H9 (cell line): ENCODE measurements at places on chromosomes 1 and 21.

DNA sequence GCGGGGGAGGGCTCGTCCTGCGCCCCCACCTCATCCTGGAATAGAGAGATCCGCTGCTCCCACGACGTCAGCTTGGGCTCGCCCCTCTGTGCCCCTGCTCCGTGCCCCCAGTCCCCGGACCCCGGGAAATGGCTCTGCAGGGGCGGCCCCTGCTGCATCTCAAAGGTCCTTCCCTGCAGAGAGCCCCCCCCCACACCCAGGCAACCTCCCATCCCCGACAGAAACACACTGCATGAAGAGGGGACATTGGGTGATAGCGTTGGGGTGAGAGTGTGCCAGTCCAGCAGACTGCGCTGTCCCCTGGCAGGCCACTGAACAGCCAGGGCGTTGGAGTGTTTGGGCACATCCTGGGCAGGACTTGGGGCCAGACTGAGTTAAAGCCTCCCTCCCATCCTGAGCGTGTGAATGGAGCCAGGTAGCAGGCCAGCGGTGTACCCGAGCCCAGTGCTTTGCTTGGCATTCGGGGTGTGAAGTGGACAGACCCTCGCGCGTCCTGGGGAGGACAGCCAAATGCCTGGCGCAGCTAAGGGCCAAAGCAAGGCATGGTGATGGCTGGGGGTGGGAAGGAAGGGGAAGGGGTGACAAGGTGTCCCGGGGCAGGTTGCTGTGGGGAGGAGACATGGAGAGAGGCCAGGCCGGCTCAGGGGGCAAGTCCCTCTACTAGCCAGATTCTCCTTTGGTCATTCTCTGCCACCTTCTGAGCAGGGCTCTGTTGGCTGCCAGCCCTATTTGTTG, 633 bp upstream of the ETNK2 start:
- DNase-seq, result no peak

DNA sequence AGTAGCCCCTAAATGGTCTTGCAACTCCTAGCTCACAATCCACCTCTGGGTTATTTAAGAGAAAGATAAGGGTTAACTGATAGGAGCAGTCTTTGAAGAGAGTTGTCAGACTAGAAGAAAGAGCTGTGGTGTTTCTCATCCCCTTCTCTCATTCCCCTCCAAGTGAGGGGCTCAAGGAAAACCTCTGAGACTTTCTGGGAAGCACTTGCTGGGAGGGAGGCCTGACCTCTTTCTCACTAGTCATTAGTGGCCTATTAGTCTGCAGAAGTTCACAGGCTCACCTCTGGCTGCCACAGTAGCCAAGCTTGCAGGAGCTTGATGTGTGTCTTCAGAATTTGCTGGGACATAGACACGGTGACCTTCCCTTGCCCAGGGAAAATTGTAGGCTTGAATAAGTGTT, 6.2 kb upstream of the GPR89A start:
- no peak for DNase-seq

GRCh38 chr1:208004851-208005250, 93.9 kb upstream of the CD34 start:
- DNase-seq, result no peak

DNA sequence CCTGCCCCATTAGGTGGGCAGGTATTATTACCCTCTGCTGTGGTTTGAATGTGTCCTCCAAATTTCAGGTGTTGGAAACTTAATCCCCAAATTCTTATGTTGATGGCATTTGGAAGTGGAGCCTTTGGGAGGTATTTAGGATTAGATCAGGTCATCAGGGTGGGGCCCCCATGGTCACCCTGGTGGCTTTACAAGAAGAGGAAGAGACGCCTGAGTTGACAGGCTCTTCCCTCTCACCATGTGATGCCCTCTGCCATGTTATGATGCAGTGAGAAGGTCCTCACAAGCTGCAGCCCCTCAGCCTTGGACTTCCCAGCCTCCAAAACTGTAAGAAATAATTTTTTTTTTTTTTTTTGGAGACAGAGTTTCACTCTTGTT, 8.8 kb upstream of the THEMIS2 start:
- DNase-seq, result no peak

- peak; percentile 61 for DNase-seq
These were observed 30.8 kb downstream of the GORAB start for GRCh38 chr1:170562646-170563338.

DNA sequence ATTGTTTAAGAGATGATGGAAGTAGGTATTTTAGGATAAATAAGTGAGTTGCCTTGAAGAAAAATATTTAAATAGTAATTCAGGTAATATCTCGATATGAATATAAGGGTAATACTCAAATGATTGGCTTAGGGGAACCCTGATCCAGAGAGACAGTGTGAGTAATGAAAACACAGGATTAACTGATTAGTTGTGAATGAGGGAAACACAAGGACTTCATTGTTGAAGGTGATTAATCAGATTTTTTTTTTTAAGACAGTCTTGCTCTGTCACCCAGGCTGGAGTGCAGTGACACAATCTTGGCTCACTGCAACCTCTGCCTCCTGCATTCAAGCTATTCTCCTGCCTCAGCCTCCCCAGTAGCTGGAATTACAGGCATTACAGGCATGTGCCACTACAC, 12.7 kb downstream of the SLC25A33 start:
- no peak for DNase-seq

DNA sequence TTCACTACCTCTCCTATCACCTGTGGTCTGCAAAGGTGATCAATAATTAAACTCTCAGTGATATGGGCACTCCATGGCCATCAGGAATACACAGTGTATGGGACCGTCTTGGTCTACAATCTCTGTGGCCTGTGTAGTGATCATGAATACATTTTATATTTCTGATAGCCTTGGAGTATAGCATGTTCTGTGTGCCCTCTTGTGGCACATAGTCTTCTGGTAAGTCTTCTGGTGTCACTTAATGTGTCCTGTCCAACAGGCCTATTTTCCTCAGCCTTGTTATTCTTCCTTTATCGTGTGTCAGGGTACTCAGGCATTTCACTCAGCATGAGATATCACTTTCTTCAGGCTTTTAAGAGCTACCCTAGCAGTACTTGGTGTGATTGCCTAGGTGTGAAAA, 393.6 kb downstream of the AGBL4 start:
- no peak for DNase-seq

DNA sequence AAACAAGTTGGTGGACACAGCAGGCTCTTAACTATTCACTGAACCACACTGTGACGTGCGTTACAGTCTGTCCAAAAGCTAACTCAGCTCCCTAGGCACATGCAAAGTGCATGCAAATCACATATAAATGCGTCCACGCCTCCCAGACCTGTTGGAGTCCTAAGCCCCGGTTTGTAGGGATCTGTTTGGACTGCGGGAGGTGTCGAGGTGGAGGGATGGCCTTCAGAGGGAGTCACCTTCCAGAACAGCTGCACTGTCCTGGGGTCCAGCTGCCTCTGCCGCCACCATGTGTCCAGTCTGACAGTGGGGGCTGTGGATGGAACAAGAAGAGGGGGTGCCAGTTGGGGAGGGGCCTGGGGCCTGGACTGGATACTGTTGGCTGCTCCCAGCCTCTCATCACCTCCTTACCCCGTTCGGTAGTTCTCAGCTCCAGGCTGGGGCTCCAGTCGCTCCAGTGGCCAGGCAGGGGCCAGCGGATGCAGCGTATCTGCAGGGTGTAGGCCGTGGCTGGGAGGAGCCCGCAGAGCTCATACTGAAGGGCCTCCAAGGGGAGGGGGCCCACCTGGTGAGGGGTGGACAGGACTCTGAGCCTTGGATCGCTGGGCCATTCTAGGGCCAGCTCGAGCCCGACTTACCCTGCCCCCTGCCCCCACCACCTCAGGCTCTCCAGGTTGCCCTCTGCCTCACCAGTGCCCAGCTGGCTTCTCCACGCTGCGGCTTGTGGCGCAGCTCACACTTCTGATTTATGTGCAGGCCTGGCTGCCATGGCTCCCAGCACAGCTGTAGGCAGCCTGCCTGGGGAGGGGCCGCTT, 7.9 kb upstream of the MRPS15 start:
- no peak for DNase-seq

DNA sequence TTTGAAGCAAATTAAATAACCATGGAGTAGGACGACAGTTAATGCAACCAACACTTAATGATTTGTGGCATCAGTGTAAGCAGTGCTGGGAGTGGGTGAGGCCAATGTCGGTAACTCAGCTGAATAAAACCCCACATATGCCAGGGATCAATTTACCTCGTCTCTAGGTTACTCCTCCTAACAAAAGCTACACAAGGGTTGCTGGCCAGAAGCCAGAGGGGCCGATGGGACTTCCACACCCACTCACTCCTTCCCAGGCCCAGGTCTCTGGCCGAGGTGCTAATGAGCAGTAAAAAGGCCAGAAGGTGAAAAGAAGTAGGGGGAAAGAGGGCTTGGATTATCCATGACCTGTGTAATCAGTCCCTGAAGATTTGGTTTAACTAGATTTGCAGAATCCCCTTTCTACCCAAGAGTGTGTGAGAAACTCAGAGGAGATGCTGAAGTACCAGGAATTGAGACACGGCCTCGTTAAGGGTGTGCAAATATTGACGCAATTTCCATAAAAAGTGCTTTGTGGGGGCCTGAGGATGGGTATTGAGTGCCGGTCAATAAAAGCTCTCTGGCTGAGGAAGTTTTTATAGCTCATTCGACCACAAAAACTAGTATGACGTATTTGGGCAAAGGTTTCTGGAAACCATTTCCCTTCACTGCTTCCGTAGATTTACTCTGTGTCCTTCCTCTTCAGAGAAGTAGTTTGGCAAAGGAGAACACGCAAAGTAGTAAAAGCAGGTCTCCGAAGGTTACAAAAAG, 145.5 kb downstream of the TBX15 start:
- DNase-seq, result no peak

- DNase-seq, result no peak
These were observed 7.9 kb downstream of the LEFTY2 start for GRCh38 chr1:225933072-225933471.

DNA sequence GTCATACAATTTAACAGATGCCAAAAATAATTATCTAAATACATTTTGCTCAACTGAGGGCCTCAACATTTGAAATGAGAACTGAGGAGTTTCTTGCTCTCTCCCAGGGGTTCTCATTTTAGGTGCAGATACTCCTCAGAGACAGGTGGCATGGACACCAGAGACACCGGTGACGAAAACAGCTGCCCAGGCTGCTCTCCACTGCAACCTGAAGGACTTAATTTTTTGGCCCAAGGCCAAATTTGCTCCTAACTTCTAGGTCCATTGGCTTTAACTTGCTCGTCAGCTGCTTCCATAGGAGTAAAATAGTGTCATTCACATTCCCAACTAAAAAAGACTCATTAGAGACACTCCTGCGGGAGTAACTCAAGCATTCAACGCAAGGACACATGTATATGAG, 87.0 kb downstream of the NRIP1 start:
- DNase-seq, result no peak

GRCh38 chr1:19083081-19083480, 126.6 kb upstream of the IFFO2 start:
- DNase-seq, result no peak

GRCh38 chr1:67803380-67804279, 29.6 kb downstream of the GNG12 start:
- DNase-seq, result no peak

- no peak for DNase-seq
These were observed 71.0 kb downstream of the UBR4 start for GRCh38 chr1:19138958-19139581.

DNA sequence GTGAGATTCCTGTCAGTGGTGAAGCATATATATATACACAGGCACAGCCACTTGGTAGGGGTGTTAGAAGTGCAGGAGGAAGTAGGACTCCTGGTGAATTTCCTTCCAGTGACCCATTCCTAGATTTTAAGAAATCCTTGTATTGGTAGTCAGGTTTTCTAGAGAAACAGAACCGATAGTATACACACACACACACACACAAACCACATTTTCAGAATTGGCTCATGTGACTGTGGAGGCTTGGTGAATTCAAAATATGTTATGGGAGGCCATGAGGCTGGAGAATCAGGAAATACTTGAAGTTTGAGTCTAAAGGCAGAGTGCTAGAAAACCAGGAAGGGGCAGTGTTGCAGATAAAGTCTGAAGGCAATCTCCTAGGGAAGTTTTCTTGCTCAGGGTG, 114.2 kb downstream of the FCRL5 start:
- no peak for DNase-seq

DNA sequence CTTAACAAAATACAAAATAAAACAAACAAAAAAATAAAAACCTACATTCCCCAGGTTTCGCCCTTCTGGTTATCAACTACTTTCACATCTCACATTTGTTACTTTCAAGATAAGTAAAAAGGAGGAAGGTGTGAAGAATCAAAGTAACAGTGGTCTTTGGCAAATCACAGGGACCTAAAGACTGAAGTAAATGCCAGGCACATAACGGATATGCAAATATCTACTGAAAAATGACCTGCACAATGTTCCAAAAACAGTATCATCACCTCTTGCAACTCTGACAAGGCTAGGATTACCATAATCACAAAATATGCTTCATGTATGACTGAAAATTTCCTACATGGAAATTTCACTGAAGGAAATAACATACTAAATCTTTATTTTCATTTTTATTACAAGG, 29.3 kb downstream of the COP1 start:
- no peak for DNase-seq
